ENCODE measurements at places on chromosomes 7 and 10. TPM values are rescaled to one million over a fixed set of nuclear protein-coding genes. Genes with fewer than 3 reads are reported as not detected.

DNA sequence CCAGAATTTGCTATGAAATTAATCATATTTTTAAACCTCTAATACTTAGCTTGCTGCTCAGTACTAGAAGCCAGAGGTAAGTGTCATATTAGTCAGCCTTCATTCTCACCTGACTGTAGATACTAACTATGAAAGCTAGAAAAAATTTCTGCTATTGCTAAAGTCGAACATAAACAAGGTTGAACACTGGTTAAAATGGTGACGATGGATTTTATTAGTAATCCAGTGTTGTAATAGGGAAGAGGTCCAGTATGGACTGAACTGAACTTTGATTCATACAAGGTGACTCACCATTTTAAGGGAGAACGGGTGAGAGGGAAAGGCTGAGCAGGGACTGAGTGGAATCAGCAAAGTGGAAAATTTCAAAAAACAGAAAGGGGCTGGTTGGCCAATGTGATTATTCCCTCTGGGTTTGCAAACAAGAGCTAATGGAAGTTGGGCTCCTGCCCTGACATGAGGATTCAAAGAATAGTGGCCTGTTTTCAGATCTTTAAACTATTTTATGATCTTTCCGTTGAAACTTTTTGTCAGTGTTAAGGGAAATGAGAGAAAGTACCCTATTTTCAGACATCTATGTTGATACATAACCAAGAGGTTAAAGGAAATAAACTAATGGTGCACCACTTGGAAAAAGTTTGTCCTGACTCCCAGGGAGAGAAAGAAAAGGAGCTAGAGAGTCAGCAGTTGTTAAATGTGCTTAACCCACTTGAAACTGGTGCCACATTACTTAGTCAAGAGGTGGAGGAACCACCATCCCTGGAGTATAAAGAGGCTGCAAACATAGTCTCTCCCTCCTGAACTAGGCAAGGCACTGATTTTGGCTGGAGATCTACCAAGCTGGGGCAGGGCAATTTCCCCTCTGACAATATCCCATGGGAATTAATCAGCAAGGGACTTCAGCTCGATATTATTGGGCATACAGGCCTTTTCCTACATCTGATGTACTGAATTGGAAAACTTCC, 15.3 kb upstream of the AKR1C1 start:
- peak; percentile 98 for DNase-seq

DNA sequence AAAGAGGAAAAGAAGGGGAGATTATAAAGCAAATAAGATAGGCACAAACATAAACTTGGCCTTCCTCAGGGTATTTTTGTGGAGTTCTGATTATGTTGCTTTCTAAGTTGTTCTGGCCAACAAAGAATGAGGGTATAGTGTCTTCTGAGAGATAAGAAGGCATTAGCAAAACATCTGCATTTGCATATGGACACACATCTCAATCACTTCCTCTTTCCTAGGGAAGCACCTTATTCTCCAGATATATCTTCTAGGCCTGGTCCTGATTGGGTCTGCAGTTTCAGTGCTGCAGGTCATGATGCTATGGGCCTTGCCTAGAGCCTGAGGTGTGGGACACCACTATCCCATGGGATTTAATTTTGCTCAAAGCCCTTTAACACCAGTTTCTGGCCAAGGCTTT, 308.8 kb upstream of the PHYHIPL start:
- DNase-seq = no peak

GRCh38 chr7:54781134-54781920, 22.3 kb upstream of the SEC61G start:
- no peak for DNase-seq

DNA sequence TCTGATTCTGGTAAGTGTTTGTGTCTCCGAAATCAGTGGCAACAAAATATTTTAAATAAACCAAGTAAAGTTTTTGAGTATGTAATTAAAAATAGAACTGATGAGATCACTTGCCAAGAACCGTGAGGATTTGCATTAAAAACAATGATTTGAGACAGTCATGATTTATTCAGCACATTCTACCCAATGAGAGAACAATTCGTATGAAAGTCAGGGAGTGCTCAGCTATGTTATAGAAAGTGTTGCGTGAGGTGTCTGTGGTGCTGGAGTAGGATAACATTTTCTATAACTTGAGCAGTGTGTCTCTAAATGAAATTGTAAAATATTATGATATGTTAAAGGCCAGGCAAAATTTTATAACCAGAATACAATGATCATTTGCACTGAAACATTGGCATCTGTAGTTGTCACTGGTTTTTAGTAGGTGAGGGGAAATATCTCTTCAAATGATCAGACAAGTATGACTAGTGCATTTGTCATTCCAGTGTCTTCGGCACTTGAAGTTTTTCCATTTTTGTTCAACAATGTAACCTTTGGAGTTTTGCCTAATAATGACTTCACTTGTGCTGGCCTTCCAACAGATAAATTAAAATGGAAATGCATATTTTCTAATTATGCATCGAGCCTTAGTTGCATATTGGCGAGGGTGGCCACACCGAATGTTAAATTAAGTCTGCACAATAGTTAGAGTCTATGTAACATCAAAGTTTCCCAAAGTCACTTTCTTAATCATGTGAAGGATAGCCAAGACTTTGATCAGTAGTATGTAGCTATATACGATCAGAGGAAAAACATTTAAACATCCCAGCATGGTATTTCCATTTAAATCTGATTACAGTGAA, 335.9 kb downstream of the GFRA1 start:
- DNase-seq = peak; percentile 42

The UBE2D4 gene
- total RNA-seq = 32.3 TPM

The PALD1 gene
- total RNA-seq = 0.18 TPM

Data from fibroblast of the aortic adventitia (primary cell).